ENCODE measurements at places on chromosomes 2 and 18.

- DNase-seq, result no peak
Measured at GRCh38 chr2:156574112-156574511, 137.9 kb downstream of the GPD2 start.

GRCh38 chr18:10225300-10225699 is 229.1 kb upstream of the APCDD1 start:
- DNase-seq, result no peak

DNA sequence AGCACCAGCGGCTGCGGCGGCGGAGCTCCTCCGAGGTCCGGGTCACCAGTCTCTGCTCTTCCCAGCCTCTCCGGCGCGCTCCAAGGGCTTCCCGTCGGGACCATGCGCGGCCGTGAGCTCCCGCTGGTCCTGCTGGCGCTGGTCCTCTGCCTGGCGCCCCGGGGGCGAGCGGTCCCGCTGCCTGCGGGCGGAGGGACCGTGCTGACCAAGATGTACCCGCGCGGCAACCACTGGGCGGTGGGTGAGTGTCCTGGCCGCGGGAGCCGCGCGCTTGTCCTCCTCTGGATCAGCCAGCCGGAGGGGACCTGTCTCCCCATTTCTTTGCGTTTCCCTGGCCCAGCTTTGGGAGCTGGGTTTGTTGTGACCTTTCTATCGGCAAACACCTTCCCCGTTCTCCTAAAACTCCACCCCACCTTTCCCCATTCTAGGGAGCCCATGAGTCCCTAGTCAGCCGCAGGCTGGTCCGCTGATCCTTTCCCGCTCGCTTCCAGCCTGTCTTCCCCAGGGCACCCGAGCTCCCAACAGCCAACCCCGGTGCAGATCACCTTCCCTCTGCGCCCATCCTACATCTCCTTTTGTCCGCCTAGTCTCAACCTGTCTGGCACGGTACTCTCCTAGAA is 316 bp downstream of the GRP start:
- DNase-seq, result no peak

GRCh38 chr2:33029926-33030325 is 83.2 kb downstream of the LTBP1 start:
- DNase-seq, result no peak

- no peak for DNase-seq
Measured at GRCh38 chr2:105748566-105748965, 3.9 kb downstream of the NCK2 start.

GRCh38 chr2:173658946-173659371 is 304.3 kb downstream of the CDCA7 start:
- DNase-seq, result no peak

- no peak for DNase-seq
Measured at GRCh38 chr18:63004466-63005089, 289.2 kb downstream of the PHLPP1 start.

DNA sequence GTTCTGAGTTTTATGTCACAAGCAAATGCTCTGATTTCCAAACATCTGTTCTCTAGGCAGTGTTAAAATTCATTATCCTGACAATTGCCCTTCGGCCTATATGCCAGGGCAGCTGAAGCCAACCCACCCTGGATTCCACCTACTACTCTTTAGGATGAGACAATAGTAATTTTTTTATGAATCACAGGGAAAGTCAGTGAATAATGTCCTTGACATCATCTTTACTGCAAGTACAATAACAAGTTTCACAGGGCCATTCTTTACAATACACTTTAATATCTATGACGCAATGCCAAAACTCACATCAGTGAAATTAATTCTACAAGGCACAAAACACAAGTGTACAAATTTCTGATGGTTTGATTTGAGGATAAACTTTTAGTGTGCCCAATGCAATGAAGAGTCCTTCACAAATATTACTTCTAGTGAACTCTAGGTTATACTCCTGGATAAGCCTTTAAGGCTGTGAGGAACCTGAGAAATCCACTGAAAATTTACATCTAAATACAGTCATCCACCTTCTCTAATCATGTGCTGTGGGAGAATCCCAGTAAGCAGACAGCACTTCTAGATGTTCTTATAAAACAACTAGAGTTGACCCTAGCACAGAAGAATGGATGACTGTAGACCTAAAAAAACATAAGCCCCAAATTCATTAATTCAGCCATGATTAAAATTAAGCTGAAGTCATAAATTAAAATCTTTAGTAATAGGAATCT is 77.3 kb upstream of the CTLA4 start:
- DNase-seq, result no peak

GRCh38 chr2:119208791-119209203 is 14.8 kb upstream of the STEAP3 start:
- no peak for DNase-seq

- peak; percentile 43 for DNase-seq
Measured at GRCh38 chr2:136389809-136390208, 271.9 kb upstream of the CXCR4 start.

- DNase-seq, result no peak
Measured at GRCh38 chr2:223668302-223668998, 66.3 kb upstream of the SCG2 start.

- DNase-seq, result no peak
Measured at GRCh38 chr18:72232644-72233043, 311.5 kb downstream of the CBLN2 start.

DNA sequence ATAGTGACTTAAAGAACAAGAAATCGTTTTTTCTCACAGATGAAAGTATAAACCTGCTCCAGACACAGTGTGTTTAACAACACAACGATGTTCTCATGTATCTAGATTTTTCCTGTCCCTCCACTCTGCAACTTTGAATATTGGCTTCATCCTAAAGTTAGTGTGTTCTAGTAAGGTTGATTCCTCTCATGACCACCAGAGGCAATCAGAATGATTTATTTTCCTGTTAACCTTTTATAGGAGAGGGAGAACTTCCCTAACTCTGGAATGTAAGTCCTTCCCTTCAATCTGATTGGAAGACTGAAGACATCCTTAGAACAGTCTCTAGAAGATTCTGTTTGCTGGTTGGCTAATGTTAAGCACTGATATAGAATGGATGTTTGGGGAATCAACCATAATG is 41.0 kb upstream of the TAF4B start:
- no peak for DNase-seq

DNA sequence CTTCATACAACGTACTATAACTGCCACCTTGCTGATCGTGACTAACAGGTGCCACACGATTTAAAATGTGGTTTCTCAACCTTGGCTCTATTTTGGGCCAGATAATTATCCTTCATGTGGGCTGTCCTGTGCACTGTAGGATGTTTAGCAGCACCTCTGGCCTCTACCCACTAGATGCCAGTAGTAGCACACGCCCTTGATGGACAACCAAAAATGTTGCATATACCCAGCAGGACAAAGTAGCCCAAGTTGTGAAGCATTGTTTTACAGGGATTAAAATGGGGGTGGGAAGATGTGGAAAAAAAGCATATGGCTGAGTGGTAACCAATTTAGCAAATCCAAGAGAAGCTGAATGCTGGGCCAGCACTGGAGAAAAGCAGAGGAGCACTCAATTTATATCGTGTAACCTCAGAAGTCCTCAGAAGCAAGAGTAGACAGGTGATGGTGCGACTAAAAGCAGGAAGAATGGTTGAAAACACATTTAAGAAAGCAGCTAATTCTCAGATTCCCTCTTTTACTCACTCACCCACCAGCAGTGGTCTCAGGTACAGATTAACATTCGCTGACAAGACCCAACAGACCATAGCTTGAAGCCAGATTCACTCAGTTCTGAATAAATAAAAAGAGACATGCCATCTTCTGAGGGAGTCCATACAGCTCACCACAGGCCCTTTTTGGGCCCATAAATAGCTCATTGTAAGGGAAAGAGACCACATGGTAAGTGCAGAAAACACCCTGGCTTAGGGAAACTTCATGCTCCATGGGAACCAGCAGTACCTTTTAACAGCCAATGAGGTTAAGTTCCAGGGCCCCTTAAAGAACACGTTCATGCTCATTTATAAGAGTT is 50.6 kb downstream of the RAPH1 start:
- peak; percentile 34 for DNase-seq

DNA sequence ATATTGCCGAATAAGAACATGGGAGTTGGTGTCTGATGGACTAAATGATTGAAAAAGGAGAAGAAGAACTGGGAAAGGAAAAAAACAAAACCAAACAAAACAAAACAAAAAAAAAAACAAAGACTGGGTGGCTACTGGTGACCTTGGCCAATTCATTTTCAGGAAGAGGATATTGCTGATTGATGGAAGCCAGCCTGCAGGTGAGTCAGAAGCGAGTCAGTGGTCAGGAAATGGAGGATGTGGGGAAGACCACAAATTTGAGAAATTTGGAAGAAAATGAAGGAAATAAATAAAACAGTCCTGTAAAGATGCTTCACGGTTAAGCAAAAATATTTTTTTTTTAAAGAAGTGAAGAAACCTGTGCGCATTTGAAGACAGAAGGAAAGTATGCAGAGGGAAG is 296.9 kb downstream of the ZNF521 start:
- DNase-seq, result no peak

- no peak for DNase-seq
Measured at GRCh38 chr2:201057715-201058248, 13.7 kb downstream of the HYCC2 start.

- no peak for DNase-seq
Measured at GRCh38 chr2:12303181-12304030, 413.3 kb upstream of the TRIB2 start.

DNA sequence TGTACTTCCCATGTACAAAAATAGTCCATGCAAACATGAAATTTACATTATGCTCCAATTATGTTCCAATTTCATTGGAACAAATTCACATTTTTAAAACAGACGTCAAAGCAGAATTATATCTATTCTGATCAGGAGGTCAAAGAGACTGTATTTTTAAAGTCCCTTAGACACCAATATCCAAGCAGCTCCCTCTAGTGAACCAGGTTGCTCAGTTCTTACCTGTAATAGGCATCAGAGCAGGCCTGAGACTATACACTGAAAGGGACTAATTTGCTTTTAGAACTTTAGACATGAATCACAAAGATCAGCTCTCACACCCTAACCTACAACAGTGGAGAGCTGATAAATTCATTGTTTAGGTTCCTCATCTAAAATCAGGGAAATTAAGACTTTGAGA is 273.9 kb downstream of the MBD2 start:
- DNase-seq, result no peak

DNA sequence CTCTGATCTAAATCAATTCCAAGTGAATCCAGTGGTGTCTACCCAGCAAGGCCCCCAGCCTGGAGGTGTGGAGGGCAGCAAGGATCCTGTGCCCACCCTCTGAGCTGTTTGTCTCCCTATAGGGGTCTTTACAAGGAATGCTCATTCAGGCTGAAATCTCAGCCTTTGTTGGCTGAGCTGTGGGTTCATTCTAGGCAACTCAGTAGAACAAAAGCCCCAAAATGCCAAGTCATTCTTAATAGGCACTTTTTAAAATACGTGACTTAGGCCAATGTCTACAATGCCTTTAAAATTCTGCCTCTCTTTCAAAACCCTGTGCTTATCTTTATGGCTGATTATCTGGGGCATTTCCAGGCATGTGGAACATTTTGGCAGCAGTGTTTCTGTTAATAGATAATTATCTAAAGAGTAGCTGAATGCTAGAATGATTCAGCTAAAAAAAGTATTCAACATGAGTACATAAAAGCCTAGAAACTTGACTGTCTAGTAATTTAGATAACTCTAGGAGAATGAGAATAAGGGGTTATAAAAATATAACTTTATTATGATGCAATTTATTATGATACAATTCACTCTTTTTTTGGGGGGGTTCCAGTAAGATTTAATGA is 7.4 kb downstream of the UGT1A6 start:
- no peak for DNase-seq

DNA sequence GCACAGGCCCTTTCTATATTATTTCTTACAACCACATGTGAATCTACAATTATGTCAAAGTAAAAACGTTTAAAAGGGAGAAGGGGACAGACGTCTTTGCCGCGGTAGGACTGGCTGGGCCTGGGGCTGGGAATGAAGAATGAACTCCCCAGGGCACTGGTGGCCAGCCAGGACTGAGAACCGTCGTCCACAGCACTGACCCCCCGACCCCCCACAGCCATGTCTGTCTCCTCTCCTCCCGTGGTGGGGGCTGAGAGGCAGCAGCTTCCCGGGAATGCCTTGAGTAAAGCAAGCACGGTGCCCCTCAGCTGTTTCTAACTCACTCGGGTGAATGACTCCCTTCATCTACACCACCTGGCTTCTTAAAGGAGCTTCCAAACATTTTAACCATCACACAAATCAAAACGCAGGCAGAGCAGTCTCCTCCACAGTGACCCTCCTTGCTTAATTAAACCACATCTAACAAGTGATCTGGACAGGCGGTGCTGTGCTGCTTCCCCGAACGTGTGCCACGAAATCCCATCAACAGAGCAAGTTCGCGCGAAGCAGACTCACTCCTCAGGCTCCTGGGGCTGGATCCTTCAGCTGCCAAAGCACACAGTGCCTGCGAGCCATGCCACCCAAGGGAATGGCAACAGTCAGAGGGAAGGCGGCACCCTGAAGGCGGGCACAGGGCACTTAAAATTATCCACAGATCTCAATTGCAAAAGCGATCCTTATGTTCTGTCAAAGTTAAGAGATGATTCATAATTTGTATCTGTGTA is 217.7 kb downstream of the EIPR1 start:
- DNase-seq, result no peak

DNA sequence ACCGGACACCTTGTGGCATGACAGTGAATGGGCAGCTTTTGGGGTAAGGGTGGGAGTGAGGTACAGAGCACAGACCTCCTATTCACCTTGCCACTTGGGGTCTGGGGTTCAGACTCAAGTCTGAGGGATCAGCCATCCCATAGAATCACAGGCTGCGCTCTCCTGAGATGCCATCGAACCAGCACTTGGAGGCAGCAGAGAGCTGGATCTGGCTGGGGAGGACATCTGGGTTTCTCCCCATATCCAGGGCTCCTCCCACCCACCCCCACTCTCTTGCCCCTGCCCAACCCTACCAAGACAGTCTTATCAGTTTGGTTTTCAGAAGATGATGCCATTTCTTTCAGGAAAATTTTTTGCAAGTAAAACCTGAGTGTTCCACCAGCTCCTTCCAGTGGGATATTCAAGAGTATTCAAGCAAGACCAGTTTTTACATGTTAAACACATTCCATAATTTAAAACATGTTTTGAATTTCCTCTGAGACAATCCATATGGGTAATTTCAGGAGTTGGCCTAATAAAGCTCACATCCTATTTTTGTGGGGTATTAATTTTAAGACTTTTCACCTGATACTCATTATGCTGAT is 29.2 kb upstream of the TEX44 start:
- DNase-seq, result peak; percentile 74

- no peak for DNase-seq
Measured at GRCh38 chr2:240459401-240460252, 24.2 kb downstream of the GPC1 start.

DNA sequence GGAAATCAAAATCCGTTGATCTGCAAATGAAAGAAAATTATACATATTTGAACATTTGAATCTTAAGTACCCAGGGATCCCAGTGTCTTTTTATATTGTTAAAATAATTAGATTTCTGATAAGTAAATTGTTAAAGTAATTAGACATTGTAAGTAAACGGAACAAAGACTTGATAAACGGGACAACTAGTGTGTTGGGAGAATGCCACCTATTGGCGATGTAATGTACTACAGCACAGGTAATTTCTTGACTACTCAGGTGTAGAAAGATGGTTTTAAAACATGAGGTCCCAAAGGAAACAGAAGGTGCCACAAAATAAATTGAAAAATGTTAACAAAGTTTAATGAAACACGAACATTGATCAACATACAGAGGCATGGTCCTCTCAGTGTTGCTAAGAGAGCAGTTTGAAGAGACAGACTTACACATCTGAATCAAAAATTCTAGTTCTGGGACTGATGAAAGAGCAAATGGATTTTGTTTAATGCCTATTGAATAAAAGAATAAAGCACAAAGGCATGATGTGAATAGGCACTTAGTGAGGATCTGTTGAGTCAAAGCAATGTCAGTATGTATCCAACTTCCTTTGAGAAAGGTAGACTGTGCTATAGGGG is 103.4 kb upstream of the RASGRP3 start:
- DNase-seq, result peak; percentile 57
